ENCODE measurements at places on chromosomes 5 and 9.
A peak's percentile ranks its signal among the peaks of the same experiment; 100 is the strongest.

DNA sequence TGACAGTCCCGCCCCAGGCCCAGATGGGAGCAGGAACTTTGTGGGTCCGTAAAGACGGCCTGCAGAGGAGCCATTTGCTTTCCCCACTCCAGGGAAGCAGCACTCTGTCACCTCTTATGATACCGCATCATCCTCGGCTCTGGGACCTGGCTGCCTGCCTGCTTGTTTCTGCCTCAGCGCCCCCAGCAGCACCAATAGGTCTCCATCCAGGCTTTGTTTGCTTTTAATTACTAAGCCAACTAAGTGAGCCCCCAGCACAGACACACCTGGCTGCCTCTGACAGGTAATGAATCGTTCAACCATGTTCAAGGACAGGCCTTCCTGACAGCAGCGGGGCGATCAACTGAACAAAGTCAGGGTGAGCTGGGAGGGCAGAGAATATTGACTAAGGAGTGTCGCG is 141.4 kb downstream of the C5orf15 start:
- no peak overlapping the region for H3K27ac ChIP-seq
- H3K4me3 ChIP-seq = no peak overlapping the region
- peaks cover 20% of the 10 kb centered on the region for H3K4me1 ChIP-seq

- no peaks in the 10 kb centered on the region for H3K36me3 ChIP-seq
- peak overlapping the region; percentile 90 for H3K27ac ChIP-seq
- no peak for DNase-seq
Measured at GRCh38 chr5:62299600-62299999, 6.4 kb upstream of the KIF2A start.

DNA sequence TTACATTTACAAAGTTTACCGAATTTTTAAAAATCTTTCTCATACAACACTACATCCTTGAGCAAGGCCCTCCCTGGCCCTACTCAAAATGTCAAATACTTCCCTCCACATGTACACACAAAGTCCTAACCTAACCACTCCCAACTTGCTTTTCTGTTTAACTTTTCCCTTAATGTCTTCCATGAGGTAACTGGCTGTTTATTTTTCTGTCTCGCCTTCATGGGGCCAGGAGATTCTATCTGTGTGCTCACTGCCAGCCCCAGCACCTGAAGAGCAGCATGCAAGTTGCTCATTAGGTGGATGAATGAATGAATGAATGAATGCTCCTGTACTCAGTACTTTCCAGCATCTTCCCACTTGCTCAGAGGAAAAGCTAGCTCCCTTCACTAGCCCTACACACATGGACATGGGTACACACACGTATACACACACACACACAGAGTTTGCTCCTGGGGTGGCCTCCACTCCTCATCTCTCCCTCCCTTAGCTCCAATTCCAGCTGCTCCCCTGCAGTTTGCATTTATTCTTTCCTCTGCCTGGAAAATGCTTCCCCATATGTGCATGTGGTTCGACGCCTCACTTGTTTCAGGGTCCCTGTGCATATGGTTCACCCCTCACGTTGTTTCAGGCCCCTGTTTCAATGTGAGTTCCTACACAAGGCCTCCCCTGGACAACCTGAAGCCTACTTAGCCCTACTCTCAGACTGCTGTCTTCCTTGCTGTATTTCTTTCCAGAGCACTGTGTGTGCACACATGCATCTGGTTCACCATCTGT is 165.2 kb downstream of the ROR2 start:
- DNase-seq = no peak
- H3K36me3 ChIP-seq = no peaks in the 10 kb centered on the region
- H3K27me3 ChIP-seq = peaks cover 6% of the 10 kb centered on the region
- H3K4me1 ChIP-seq = peaks cover 8% of the 10 kb centered on the region
- no peak overlapping the region for H3K27ac ChIP-seq
- H3K4me3 ChIP-seq = no peak overlapping the region

DNA sequence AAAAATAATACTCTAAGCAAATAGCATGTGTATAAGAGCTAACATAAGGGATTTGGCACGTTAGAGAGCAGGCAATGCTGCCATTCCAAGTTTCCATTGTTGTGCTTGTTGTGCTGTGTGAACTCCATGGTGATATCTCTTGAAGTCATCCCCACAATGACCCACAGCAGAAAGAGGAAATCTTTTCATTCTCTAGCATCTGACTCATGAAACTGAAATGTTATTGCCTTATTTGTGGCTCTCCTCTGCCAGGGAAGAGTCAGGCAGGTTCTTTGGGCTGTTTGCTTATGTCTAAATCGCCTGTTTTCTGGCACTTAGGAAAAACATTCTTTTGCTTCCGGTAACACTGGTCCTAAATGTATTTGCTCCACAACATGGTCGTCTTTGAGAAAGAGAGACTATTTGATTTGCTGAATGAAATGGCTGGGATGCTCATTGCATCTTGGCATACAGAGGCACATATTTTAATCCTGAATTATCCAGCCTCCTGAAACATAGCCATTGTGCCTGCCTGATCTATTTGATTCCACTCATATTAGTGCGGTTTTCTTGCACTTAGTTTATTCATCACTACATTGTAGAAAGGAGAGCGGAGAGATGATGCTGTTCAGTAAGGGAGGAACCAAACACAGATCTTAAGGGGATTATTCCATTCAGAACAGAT is 188.8 kb downstream of the CSNK1G3 start:
- no peaks in the 10 kb centered on the region for H3K27me3 ChIP-seq
- no peaks in the 10 kb centered on the region for H3K36me3 ChIP-seq
- no peak overlapping the region for H3K4me3 ChIP-seq
- H3K4me1 ChIP-seq = no peaks in the 10 kb centered on the region
- H3K27ac ChIP-seq = no peak overlapping the region

GRCh38 chr9:86601697-86602096 is 247.5 kb upstream of the TUT7 start:
- no peaks in the 10 kb centered on the region for H3K4me1 ChIP-seq
- DNase-seq = no peak
- no peak overlapping the region for H3K4me3 ChIP-seq
- peaks cover 3% of the 10 kb centered on the region for H3K27me3 ChIP-seq
- H3K27ac ChIP-seq = no peak overlapping the region
- H3K36me3 ChIP-seq = no peaks in the 10 kb centered on the region

GRCh38 chr5:141495453-141495811 is 6.6 kb downstream of the PCDHGC5 start:
- H3K4me1 ChIP-seq = peaks cover 12% of the 10 kb centered on the region
- DNase-seq = no peak
- H3K4me3 ChIP-seq = no peak overlapping the region
- peaks cover 53% of the 10 kb centered on the region for H3K27me3 ChIP-seq
- H3K27ac ChIP-seq = no peak overlapping the region

DNA sequence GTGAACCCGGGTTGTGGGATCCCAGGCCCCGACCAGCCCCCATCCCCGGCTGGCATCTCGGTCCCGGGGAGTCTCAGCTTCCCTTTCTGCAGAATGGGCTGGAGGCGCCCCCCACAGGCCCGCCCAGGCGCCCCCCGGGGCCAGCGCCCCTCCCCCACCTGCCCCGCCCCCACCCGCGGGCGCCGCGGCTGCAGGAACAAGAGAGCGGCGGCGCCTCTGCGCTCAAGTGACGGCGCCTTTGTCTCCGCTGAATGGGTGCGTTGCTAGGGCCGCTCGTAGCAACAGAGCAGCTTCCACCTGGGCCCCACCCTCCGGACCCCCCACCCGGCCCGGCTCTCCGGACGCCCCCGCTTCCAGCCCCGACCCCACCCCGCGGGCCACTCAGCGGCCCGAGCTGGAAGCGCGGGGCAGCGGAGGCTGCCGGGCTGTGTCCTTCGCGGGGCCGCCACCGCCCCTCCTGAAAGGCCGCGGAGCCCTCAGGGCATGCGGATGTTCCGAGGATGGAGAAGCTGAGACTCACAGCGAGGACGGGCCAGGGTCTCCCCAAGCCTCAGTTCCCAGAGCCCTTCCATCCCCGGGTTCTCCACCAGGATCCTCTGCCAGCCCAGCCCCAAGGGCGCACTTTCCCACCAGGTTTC is 27.5 kb downstream of the ADGRD2 start:
- no peaks in the 10 kb centered on the region for H3K4me1 ChIP-seq
- DNase-seq = no peak
- H3K27me3 ChIP-seq = peaks cover 16% of the 10 kb centered on the region
- no peak overlapping the region for H3K27ac ChIP-seq
- H3K4me3 ChIP-seq = no peak overlapping the region

DNA sequence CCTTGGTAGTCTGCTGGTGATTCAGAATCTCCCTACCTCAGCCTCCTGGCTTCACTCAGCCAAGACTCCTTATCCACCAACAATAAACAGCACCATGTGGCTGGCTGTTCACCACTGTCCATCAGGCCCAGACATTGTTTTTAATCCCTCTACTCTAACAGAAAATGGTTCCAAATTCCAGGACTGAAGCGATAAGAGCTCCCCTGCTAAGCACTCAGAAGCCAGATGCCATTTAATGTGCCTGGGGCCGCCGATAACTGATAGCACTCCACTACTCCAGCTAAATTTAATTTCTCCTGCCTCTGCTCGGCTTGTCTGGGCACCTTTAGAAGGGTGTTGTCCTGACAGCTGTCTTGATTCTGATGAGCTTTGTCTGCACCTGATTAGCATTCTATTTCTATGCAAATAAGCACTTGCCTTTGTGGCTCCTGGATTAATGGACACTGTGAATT is 47.1 kb downstream of the ZNF622 start:
- H3K27ac ChIP-seq = no peak overlapping the region
- DNase-seq = no peak

- H3K27me3 ChIP-seq = no peaks in the 10 kb centered on the region
- no peak overlapping the region for H3K4me3 ChIP-seq
- no peak for DNase-seq
- H3K4me1 ChIP-seq = peaks cover 12% of the 10 kb centered on the region
Measured at GRCh38 chr5:157069949-157070348, 11.0 kb upstream of the HAVCR1 start.

DNA sequence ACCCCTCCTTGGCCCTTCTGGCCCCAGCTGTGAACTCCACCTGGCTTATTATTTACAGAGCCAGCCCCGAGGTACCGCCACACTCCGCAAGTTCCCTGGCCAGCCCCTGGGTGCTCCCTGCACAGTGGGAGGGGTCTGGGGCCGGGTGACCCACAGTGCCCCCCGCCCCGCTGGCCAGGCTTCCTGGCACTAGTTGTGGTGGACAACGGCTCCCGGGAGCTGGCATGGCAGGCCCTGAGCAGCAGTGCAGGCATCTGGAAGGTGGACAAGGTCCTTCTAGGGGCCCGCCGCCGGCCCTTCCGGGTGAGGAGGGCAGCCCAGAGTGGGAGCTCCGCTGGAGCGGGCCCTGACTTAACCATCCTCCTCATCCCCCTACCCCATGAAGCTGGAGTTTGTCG is 3.9 kb downstream of the MAMDC4 start:
- no peaks in the 10 kb centered on the region for H3K4me1 ChIP-seq

DNA sequence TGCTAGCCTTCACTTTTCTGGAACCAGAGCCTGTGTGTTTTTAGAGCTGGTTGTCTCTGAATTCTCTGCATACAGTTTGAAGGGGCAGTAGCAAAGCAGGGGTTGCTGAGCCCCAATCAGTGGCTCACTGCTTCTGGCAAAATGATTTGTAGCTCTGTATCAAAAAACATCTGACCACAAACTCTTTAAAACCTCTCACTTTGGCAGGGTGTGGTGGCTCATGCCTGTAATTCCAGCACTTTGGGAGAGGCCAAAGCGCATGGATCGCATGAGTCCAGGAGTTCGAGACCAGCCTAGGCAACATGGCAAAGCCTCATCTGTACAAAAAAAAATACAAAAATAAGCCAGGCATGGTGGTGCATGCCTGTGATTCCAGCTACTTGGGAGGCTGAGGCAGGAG is 28.3 kb upstream of the APC start:
- no peaks in the 10 kb centered on the region for H3K27me3 ChIP-seq
- no peak for DNase-seq
- peak overlapping the region; percentile 87 for H3K4me3 ChIP-seq
- peaks cover 3% of the 10 kb centered on the region for H3K36me3 ChIP-seq
- no peak overlapping the region for H3K27ac ChIP-seq
- H3K4me1 ChIP-seq = peaks cover 55% of the 10 kb centered on the region

- H3K27ac ChIP-seq = no peak overlapping the region
- no peak overlapping the region for H3K4me3 ChIP-seq
- H3K36me3 ChIP-seq = no peaks in the 10 kb centered on the region
Measured at GRCh38 chr5:178997191-178997590, 2.1 kb upstream of the GRM6 start.

- no peak for DNase-seq
- H3K4me1 ChIP-seq = no peaks in the 10 kb centered on the region
- no peak overlapping the region for H3K4me3 ChIP-seq
- no peak overlapping the region for H3K27ac ChIP-seq
Measured at GRCh38 chr5:45765561-45765960, 69.4 kb upstream of the HCN1 start.

GRCh38 chr5:125481506-125482465 is 735.3 kb upstream of the ZNF608 start:
- H3K36me3 ChIP-seq = no peaks in the 10 kb centered on the region
- no peak overlapping the region for H3K27ac ChIP-seq
- H3K27me3 ChIP-seq = no peaks in the 10 kb centered on the region
- H3K4me3 ChIP-seq = no peak overlapping the region

GRCh38 chr9:84796404-84796803 is 126.9 kb downstream of the NTRK2 start:
- H3K4me1 ChIP-seq = no peaks in the 10 kb centered on the region
- H3K36me3 ChIP-seq = no peaks in the 10 kb centered on the region
- no peak for DNase-seq
- H3K4me3 ChIP-seq = no peak overlapping the region
- H3K27ac ChIP-seq = no peak overlapping the region

DNA sequence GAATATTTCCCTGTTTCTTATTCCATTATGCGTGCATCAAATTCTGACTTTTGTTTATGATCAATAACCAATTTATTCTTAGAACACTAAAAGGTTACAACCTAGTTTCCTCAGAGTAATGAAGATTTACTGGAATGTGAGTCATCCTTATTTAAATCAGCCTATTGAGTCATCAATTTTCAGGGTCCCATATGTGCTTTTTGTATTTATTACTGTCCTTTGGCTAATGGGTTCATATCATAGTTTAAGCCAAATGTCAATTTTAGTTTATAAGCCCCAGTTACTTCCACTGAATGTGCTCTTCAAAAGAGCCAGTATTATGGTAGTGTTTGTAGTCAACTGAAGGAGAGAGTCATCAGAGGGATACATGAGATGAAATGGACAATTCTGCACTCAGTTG is 359.2 kb downstream of the PRR16 start:
- no peaks in the 10 kb centered on the region for H3K36me3 ChIP-seq
- DNase-seq = no peak
- no peaks in the 10 kb centered on the region for H3K4me1 ChIP-seq
- no peaks in the 10 kb centered on the region for H3K27me3 ChIP-seq
- no peak overlapping the region for H3K27ac ChIP-seq

GRCh38 chr5:30804739-30805505 is 388.6 kb upstream of the CDH6 start:
- H3K27me3 ChIP-seq = no peaks in the 10 kb centered on the region
- no peak overlapping the region for H3K27ac ChIP-seq
- H3K36me3 ChIP-seq = no peaks in the 10 kb centered on the region
- DNase-seq = no peak
- no peaks in the 10 kb centered on the region for H3K4me1 ChIP-seq

- no peak for DNase-seq
- no peaks in the 10 kb centered on the region for H3K36me3 ChIP-seq
- H3K27ac ChIP-seq = no peak overlapping the region
- peaks cover 36% of the 10 kb centered on the region for H3K27me3 ChIP-seq
- H3K4me1 ChIP-seq = peaks cover under 1% of the 10 kb centered on the region
Measured at GRCh38 chr5:172706796-172707195, 64.2 kb downstream of the DUSP1 start.
